Kidney tubule cell (primary cell): ENCODE measurements at places on chromosomes 12 and 14.

DNA sequence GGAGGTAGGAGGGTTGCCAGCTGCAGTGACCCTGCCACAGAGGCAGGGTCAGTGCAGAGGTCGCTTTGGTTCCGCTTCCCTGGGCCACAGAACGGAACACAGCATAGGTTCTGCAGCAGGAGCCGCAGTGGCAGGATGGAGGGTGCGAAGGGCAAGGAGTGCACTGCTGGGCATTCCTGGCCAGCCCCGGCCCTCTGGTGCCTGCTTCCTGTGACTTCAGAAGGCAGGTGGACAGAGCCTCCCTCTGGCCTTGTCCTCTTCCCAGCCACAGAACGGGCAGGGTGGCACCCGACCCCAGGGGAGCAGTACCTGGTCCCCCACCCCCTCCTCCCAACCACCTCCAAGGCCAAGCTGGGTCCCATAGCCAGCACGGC, 37.7 kb downstream of the SLC8B1 start:
- DNase-seq, result peak; percentile 4

GRCh38 chr14:37900561-37900960, 305.1 kb downstream of the TTC6 start:
- DNase-seq, result no peak

DNA sequence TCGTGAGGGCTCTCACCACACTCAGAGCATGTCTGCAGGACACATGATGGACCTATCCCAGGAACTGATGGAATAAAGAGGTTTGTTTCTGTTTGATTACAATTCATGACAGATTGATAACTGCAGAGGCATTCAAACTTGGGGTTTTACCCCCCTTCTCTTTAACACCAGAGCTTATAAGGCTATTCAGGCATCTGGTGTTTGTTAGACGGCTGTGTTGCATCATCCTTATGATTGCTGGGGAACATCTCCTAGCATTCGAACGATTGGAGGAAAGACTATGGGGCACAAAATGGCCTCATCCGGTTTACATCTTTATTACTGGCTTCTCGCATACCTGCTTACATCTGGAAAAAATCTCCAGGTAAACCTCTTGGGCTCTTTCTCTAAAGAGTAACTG, 191.8 kb downstream of the MSRB3 start:
- DNase-seq, result no peak

DNA sequence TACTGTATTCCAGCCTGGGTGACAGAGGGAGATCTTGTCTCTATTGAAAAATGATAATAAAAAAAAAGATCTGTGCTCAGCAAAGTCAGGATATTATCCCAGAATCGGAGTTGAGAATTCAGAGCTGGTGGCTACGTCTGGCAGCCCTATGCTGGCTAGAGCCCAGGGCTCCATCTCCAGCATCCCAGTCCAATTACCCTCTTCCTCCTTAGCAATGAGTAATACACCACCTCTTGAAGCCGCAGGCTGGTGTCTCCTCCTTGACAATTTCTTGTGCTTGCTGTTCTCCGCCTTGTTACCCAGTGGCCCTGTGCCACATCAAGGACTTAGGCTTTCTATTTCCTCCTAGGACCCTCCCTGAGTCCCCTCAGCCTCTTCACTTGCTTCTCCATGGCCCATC, 38.4 kb upstream of the DDX11 start:
- DNase-seq, result peak; percentile 9

- DNase-seq, result no peak
Observed at GRCh38 chr14:61102549-61103466, 121.8 kb downstream of the SLC38A6 start.

GRCh38 chr14:37172024-37172869, at the start of gene SLC25A21:
SLC25A21 (minus strand) TSS chr14:37172606.
- DNase-seq, result peak; percentile 88
